Hematopoietic multipotent progenitor cell (in vitro differentiated cells): ENCODE measurements at places on chromosomes 11 and 22. TPM values are rescaled to one million over a fixed set of nuclear protein-coding genes. Genes with fewer than 3 reads are reported as not detected.

GRCh38 chr22:41365425-41365824 is 16.3 kb upstream of the TEF start:
- no peak for DNase-seq

GRCh38 chr11:75330291-75330690 is 21.2 kb downstream of the ARRB1 start:
- no peak for DNase-seq

DNA sequence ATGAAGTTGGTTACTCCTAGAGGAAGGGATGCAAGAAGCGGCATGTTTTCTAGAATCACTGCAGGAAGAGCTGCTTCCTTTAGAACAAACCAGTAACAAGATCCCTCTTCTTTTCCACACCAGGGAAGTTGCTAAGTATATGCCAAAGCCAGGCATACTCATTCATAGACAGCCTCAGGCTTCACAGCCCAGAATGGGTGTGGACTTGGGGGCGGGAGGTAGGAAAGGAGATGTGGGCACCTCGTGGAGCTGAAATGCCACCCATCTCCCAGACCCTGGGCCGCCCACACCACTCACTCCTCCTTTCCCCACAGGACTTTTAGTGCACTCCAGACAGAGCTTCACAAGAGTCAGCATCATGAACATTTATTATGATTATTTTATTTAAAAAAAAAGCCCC is 16.0 kb upstream of the TMEM121B start:
- DNase-seq, result no peak

GRCh38 chr11:60849641-60850520 is 5.9 kb downstream of the PTGDR2 start:
- no peak for DNase-seq

GRCh38 chr11:64876835-64877341 is 1.5 kb downstream of the EHD1 start:
- DNase-seq, result no peak

DNA sequence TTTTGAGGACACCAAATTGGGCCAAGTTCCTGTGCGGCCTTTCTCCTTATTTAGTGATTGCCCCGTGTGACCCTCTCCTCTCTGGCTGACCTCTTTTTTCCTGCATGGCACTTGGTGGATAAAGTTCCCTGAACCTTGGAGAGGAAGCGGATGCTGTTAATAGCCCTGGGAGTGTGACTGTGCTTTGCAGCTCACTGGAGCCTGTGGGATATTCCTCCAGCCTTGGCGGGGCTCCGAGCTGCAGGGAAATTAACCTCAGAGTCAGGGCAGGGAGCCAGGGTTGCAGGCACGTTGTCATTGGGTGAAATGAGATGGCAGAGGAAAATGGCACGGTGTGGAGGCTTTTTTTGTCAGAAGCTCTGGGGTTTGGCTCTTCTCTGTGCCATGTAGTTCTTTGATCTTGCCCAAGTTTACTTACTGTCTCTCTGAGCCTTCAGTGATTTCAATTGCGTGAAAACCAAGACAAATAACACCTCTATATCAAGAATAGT is 965 bp downstream of the OR9Q1 start:
- no peak for DNase-seq

MS4A6A gene
- 4.3 TPM for total RNA-seq

DNA sequence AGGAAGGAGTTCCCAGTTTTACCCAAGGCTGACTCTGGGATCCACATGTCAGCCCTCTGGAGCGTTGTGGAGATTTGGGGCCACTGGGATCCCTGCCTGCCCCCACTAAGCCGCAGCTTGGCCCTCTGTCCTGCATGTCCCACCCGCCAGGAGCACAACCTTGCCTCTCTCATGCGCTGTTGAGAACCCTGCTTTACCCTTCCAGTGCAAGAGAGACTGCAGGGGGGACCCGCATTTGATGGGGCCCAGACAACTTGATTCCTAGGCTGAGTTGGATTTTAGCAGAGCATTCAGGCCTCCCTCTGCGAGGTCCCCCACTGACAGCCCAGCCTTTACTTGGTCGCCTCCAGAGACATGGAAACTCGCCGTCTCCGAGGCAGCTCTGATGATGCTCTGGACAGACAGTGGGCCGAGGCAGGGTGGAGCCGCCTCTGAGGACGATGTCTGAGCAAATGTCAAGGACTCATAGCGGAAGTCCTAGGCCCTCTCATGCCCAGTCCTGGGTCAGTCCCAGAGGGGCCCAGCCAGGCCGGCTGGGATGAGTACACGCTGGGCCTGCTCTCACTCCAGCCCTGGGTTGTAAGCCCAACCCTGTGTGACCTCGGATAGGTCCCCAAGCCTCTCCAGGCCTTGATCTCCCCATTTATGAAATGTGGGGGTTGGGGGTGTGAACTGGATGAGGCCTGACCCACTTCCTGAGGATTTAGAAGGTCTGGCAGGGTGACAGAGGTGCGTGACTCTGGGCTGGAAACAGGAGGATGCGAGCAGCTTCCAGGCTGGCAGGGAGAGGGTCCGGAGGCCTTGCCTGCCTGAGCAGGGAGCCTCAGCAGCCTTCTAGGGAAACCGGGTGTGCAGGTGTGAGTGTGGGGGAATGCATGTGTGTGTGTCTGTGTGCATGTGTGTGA is 630 bp downstream of the CD5 start:
- DNase-seq, result no peak

DNA sequence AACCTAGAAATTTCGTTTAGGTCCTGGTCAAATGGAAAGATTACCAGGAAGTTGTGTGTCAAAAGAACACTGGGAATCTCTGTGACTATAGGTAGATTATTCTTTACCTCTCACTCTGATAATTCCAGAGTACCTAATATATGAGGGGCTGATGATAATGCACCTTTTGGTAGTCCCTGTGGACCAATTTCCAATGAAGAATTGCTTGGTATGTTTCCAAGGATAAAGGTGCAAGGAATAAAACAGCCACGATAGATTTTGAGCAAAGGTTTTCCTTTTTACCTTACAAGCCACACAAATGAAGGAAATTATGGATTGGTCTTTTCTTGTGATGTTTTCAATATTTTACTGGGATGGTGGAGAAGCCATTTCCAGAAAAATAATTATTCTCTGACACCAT is at the start of gene OR8H1:
TSS of gene OR8H1 (minus strand) at position 101 of the 400 bp plus-strand sequence. CDS start 1,192 bp downstream, outside the sequence.
- DNase-seq, result no peak

- no peak for DNase-seq
These were observed 2.3 kb upstream of the ANO1 start for GRCh38 chr11:70075836-70076235.

OR51B2 gene
- 0.27 TPM for total RNA-seq

DNA sequence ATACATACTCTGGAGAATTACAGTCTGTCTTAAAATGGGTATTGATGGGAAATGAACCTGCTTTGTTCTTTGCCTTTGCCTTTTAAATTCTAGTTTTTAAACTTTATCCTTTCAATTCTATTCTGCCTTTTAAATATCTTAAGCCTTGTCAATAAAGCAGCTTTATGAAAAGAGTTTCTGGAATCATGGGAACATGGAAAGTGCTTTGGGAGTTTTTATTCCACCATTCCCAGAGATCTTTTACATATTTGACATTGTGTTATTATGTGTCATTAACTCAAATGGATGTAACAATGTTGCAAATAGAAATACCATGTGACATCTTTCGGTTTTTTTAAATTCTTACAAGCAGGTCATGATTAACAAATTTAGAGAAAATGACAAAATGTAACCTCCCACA is 555.7 kb upstream of the ANO3 start:
- DNase-seq, result no peak

DNA sequence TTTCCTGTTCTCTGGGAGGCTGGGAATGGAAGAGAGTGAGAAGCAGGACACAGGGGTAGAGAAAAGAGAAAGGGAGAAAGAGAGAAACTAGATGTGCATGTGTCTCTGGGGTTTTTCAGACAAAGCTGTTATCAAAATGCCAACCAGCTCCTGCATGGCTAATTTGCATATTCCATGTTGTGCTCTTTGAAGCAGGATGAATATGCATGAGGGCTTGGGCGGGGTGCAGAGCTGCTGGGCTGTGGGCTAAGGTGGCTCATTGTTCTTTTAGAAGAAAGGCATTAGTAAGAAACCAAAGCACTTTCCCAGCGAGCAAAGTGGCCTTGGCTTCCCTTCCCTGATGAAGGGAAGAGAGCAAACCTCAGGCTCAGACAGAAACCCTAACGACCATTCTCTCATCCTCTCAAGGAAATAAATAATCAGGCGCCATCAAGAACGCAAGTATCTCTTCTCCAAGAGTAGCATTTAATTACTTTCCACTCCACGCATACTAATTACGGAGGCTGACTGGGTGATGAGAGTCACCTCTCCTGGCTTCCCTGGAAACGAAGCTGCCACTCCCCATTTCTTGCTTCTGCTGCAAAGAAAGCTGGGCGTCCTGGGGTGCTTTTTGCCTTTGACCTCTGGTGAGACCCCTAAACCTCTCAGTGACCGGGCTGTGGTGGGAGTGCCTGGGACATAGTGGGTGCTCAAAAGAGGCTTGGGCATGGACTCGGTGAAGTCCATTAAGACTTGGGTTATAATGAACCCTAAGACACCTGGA is 54.2 kb downstream of the FEZ1 start:
- DNase-seq, result no peak

- no peak for DNase-seq
These were observed 90.3 kb downstream of the TMPRSS5 start for GRCh38 chr11:113615773-113616172.

TRPC6 gene
- total RNA-seq, result 0.27 TPM

- no peak for DNase-seq
These were observed 233.9 kb downstream of the FAT3 start for GRCh38 chr11:92458486-92458885.

- DNase-seq, result no peak
These were observed 1.5 kb downstream of the TMEM121B start for GRCh38 chr22:17119481-17120202.

ZW10 gene
- total RNA-seq, result 9.4 TPM

TMEM86A gene
- total RNA-seq, result 6.2 TPM
